ENCODE measurements at places on chromosomes 4 and X.
A peak's percentile ranks its signal among the peaks of the same experiment; 100 is the strongest.

- DNase-seq: no peak
These were observed 781.8 kb downstream of the FAM133A start for GRCh38 chrX:94455782-94456181.

DNA sequence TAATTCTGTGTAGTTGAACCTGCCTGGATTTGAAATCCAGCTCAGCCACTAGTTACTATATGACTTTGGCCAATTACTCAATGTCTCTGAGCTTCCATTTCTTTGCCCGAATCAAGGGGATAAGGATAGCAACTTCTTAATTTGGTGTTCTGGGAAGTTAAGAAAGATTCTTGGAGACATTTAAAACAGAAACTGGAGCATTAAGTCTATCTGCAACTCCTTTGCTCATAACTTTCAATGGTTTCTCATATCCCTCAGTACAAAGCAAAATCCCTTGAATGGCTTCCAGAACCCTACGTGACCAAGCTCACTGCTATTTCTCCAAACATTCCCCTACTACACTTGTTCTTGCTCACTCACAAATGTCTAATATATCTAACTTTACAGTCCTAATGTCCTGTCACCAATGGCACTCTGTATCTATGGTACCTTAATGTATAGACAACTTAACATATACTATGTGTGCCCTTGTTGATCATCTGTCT lies 849.1 kb upstream of the SLIT2 start:
- DNase-seq: no peak

DNA sequence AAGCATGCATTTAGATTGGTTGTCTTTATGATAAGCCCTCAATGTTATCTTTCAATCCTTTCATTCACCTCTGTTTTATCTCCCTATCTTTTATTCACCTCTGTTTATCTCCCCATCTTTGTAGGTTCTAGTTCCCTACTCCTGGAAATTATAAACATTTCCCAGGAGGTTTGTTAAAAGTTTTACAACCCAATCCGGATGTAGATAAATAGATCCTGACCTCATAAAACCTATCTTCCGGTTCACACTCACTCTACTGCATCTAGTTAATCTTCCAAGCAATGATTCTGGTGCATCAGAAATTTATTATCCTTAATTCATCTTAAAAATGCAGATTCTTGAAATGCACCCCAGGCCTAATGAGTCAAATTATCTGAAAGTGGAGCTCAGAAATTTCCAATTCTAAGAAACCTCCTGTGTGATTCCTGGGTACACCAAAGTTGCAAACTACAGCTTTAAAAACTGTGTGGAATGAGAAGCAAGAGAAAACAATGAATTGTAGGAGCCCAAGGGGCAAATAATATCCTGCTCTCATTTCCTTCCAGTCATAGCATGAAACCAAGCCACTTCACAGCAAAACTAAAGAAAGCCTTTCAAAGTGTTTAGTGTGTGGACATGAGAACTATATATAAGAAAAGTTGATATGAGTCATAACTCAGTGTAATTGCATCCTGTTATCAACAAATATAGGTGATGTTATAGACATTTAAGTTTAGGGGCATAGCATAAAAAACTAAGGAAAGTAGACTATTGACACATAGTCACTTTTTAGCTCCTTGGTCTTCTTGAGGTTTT lies 51.1 kb upstream of the UGT8 start:
- DNase-seq: no peak

GRCh38 chr4:140308366-140309123 lies 64.9 kb upstream of the SCOC start:
- peak; percentile 96 for DNase-seq

DNA sequence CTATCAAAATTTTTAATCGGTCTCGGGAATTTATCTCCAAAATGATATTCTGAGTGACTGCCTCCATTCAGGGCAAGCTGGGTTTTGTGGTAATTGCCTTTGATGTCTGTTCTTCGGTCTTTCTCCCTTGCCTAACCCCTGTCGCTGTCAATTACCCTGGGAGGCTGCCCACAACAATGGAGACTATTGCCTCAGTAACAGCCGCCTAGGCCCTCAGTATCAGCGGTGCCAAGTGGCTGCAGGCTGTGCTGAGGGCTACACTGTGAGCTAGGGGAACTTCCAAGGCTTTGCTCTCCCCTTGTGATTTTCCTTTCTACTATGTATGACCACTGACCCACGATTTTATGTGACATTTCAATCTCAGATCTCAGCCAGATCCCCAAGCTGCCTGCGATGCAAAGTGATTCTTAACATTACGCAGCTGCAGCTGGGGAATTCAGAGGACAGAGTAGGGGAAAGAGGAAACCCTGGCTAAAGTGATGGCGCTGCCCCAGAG lies 36.3 kb upstream of the REST start:
- DNase-seq: peak; percentile 5

GRCh38 chr4:25818876-25819275 lies 43.9 kb downstream of the SEL1L3 start:
- DNase-seq: no peak

GRCh38 chr4:142581881-142582280 lies 264.2 kb downstream of the INPP4B start:
- DNase-seq: no peak

DNA sequence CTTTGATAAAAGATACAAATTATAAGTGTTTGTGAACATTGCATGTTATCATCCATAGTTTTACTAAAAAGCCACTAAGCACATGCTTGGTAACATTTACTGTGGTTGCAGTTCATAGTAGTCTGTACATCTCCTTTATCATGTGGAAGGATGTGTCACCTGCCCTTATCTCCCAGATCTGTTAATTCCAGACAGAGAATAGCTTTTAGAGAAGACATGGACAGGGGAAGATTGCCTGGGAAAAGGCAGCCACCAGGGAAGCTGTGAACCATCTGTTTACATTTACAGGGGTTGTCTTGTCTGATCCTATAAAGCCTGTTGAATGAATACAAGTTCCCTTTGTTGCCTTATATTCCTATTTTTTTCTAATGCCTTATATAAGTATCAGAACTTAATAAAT lies 396.0 kb downstream of the FAT4 start:
- no peak for DNase-seq

DNA sequence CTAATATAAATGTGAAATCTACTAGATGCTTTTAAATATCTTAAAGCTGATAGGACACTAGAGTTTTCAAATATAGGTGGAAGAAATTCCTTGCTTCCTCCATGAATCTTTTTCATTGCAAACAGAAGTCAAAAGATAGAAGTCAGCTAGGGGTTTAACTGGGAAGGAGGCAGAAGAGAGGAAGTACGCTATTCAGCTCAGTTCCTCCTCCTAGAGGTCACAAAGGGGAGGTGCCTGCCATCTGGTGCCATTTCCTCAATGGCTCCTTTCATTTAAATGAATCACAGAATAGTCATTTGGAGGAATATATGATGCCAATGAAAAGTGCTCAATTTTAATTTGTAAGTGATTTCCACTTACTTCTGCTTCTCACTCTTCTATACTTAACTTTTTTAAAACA lies 8.5 kb downstream of the COL25A1 start:
- no peak for DNase-seq

DNA sequence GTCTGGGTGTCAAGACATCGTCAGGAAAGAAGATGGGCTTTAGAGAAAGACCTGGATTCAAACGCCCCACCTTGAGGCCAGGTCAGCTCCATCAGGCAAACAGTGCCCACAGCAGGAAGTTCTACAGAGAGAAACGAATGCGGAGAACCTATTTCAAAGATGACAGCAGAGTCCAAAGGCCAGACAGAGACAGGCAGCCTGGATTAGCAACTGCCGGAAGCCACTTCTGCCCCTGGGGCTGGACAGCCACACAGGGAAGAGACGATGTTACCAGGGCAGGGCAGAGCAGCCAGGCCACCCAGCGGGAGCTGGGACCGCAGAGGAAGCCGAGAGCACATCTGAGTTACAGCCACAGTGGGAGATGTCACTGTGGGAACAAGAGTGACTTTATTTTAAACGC lies 1.2 kb downstream of the C4orf50 start:
- DNase-seq: no peak

DNA sequence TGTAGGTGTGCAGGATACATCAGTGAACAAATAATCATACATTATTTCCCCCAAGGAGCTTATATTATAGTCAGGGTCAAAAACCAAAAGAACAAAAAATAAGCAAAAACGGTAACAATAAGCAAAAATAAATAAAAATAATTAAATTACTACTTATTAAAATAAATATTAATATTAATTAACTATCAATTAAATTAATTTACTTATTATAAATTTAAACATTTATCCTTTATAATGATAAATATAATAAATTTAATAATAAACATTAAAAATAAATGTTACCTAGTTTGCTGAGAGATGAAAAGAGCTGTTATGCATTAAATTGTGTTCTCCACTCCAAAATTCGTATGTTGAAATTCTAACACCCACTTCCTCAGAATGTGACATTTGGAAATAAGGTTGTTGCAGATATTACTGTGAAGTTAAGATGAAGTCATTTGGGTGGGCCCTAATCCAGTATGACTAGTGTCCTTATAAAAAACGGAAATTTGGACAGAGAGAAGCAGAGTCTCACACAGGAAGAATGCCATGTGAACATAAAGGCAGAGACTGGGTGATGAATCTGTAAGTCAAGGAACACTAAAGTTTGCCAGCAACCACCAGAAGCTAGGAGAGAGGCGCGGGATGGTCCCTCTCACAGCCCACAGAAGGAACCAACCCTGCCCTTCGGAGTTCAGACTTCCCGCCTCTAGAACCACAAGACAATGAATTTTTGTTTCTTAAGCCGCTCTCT lies 67.2 kb upstream of the IBSP start:
- peak; percentile 14 for DNase-seq

DNA sequence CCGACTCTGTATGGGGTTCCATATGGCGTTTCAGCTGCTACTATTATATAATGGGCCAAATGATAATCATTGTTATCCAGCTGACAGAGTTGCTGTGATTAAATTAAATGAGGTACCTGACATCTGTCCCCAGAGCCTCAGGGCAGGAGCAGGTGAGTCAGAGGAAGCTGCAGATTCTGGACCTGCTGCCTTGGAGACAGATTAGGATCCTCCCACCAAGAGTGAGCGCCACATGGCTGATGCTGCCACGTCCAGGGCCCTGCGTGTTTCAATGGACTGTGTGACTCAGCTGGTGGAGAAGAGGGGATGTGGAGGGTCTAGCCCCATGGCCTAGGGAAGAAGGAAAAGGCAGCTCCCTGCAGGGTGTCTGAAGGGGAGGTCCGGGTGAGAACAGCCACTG lies 28.3 kb upstream of the UXT start:
- no peak for DNase-seq

DNA sequence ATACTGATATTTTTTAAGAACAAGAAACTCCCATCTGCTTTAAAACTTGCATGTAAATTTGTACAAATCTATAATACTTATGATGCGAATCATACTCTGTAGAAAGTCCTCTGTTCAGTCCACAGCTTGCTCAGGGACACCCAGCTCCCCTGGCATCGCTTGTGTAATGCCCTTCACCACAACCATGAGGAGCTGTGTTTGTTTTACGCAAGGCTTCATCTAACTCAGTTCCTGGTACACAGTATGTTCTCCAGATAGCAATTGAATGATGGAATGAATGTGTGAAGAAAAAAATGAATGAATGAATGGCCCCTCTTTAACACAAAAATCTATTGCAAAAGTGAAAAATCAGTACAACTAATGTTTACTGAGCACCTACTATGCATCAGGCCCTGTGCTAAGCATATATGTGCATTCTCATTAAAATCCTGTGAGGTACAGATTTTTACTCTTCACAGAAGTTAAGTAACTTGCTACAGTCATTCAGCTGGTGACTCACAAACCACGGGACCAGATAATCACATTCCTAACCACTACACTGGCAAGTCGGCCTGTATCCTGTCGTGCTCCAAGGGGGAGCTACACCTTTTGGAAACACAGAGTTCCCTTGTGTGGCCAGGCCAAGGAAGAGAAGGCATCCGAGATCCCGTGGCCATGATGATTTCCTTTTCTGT lies 58.7 kb upstream of the KDR start:
- peak; percentile 92 for DNase-seq

GRCh38 chr4:29770627-29771026 lies 949.5 kb upstream of the PCDH7 start:
- DNase-seq: no peak

GRCh38 chrX:54495814-54496516 lies at the start of gene FGD1:
FGD1 (minus strand) TSS chrX:54496234; CDS start chrX:54495432, 802 bp downstream.
- peak; percentile 56 for DNase-seq

DNA sequence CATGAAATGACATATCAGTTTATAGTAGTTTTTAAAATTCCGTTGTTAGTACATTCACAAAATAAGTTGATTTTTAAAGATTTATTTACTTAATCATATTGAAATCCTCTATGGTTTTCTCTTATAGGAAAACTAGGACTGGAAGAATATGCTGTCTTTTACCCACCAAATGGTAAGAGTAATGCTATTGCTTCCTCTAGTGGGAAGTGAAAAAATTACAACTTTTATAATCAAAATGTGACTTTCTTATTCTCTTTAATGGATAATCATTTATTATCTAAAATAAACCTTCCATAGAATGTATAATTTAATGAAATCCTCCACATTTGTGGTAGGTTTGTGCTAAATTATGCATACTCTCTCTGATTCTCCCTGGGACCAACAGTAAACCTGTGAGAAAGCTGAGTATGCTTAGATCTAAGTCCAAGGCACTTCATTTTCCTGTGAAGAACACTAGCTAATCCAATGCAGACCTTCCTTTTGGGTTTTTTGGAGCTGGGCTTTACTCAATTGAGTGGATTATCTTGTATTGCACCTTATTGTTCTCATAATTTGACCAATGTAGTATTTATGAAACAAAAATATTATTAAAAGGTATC lies 136.2 kb downstream of the TBC1D19 start:
- peak; percentile 73 for DNase-seq

- DNase-seq: peak; percentile 7
These were observed 28.2 kb downstream of the ODAPH start for GRCh38 chr4:75584067-75584466.

- DNase-seq: peak; percentile 62
These were observed 137.2 kb downstream of the DIPK2B start for GRCh38 chrX:45063319-45064095.

DNA sequence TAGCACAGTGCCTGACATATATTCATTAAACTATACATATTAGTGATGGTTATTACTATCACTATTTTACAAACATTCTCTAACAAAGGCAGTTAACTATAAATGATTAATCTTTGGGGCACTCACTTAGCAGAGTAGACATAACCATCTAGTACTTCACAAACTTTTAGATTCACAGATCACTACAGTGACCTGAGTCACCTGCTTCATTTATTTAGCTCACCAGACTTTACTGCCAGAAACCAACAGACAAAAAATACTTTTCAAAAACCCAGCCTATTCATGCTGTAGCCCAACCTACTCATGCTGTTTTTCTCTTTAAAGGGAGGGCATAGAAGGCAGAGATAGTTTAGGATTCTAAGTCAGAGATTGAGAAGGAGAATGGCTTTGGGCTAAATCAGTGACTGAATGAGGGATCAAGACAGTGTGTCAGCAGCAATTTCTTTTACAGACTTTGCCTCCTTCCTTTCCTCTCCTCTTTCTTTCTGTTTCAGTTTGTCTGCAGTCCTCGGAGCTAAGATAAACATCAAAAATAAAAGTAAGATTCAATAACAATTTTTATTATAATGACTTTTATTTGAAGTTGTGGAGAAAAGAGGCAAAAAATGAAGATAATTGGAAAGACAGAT lies 34.7 kb upstream of the PDE5A start:
- DNase-seq: no peak

- DNase-seq: no peak
These were observed 37.4 kb upstream of the STS start for GRCh38 chrX:7109838-7110793.
